Nephron progenitor cell (in vitro differentiated cells): ENCODE measurements at places on chromosomes 1 and 21.

GRCh38 chr1:42348498-42348897 lies 13.5 kb upstream of the FOXJ3 start:
- no peak for DNase-seq

DNA sequence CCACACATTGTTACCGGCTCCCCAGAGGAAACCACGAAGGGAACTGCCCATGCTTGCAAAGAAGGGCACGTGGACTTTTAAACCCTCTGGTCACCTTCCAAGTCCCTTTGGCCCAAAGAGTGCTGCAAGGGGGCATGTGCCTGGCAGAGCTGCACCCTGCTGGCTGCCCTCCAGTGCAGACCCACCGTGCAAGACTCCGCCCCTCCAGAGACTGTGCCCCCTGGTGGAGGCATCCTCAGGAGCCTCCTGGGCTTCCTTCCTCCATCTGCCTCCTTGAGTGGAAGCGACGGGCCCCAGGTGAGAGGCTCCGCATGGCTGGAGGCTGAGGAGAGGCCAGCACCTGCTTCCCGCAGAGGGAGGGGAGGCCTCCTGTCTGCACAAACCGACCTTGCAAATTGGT lies 100.6 kb downstream of the CRYAA start:
- no peak for DNase-seq

DNA sequence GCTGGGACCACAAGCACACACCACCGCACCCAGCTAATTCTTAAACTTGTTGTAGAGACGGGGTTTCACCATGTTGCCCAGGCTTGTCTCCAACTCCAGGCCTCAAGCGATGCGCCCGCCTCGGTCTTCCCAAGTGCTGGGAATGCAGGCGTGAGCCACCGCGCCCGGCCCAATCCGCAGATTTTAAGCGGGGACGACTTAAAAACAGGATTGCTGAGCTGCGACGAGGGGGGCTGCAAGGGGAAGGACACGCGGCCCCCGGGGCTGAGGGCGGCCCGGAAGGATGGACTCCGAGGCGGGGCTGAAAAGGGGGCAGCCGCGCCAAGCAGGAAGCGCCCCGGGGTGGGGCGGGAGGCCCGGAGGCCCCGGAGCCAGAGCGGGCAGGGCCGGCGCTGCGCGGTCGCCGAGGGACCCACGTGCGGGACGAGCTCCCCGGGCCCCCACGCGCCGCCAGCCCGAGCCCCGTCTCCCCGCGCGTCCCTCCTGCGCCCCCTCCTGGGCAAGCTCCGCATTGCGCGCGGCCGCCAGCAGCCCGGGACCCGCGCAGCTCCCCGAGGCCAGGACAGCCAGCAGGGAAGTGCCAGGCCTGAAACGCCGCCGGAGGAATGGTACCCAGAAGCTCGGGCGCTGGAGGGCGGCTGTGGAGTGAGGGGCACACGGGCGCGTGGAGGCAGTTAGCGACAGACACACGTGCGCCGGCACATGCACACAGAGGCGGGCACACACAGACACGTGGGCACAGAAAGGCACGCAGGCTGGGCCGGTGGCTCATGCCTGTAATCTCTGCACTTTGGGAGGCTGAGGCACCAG lies 5.5 kb upstream of the PRKCZ start:
- DNase-seq, result peak; percentile 92

DNA sequence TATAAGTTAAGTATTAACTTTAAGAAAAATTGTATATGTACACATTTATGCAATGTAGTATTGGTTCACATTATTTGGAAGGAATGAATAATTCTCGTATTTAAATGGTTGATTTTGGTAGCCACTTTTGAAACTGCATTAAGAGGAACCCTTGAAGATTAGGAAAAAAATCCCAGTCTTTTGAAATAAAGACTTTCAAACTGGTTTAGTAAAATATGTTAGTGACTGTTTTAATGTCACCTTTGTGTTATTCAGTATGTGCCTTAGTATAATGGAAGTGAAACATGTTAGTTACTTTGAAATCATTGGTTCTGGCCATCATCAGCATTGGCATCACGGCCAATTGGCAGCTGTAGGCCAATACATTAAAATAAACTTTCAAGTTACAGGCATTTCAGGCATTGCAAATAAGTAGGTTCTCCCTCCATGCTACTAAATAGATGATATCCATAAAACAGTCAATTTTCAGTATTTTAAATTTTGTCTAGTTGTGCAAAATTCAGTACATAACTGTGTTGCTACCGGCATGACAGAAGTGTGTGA lies 4.4 kb downstream of the MIER1 start:
- no peak for DNase-seq

- no peak for DNase-seq
These were observed 114.7 kb downstream of the DMRTB1 start for GRCh38 chr1:53573931-53574330.

- no peak for DNase-seq
These were observed 6.1 kb upstream of the MASP2 start for GRCh38 chr1:11052839-11053757.

DNA sequence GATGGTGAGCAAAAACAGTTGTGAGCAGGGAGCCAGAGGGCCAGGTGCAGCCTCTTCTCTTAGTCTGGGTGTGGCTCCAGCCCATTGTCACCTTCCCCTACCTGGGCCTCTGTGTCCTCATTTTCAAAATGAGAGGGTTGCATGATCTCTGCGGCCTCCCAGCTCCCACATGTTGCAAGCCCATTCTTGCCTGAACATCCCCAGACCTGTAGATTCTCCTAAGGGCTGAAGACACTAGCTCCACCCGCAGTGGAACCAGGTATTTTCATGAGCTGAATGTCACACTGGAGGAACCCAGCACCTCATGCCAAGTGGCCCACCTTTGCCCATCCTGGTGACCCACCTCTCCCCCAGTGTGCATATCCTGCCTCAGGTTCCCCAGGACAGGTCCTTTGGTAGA lies 12.3 kb downstream of the IKBKE start:
- no peak for DNase-seq

GRCh38 chr1:7558041-7558461 lies 213.0 kb upstream of the VAMP3 start:
- peak; percentile 29 for DNase-seq

GRCh38 chr1:223621312-223621734 lies 44.2 kb downstream of the CAPN8 start:
- no peak for DNase-seq

DNA sequence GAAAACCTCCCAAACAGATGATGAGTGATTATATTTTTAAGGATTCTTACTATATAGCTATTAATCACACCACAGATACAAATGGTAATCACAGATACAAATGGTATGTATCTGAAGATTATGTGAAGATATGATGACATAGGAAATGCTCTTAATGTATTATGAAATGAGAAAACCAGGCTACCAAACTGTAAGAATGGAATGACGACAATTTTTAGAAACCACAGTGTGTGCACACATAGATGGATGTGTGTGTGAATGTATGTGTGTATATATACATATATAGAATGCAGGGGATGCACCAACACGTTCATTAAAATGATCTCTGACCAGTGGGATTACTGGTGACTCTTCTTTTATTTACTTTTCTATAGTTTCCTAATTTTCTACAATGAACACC lies 21.5 kb upstream of the ENAH start:
- DNase-seq, result no peak

DNA sequence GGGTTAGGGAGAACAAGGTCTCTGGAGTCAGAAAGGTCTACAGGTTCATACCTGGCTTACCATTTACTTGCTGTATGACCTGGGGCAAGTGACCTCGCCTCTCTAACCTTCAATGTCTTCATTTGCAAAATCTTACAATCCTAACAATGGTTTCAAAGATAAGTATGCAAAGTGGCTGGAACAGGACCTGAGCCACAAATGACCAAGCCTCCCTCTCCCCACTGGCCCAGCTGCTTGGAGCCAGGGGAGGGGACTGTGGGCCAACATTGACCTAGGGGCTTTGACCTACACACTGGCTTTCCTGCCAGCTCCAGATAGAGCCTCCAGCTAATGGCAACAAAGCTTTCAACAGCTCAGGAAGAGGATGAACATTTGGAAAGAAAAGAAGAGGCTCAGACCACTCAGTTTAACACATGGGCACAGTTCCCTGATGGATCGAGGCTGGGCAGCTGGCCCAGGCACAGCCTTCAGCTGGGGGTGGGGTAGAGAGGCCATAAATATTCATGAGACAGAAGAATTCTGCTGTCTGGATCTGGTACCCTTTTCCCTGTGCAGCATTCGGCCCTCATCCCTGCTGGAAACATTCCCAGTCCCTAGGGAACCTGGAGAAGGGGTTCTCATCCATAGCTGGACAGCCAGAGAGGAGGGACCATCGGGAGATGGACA lies 12.9 kb downstream of the PTAFR start:
- DNase-seq, result no peak

GRCh38 chr1:49026230-49026811 lies 249.6 kb upstream of the BEND5 start:
- DNase-seq, result no peak

- peak; percentile 53 for DNase-seq
These were observed 164.4 kb downstream of the DYRK1A start for GRCh38 chr21:37530901-37531351.

DNA sequence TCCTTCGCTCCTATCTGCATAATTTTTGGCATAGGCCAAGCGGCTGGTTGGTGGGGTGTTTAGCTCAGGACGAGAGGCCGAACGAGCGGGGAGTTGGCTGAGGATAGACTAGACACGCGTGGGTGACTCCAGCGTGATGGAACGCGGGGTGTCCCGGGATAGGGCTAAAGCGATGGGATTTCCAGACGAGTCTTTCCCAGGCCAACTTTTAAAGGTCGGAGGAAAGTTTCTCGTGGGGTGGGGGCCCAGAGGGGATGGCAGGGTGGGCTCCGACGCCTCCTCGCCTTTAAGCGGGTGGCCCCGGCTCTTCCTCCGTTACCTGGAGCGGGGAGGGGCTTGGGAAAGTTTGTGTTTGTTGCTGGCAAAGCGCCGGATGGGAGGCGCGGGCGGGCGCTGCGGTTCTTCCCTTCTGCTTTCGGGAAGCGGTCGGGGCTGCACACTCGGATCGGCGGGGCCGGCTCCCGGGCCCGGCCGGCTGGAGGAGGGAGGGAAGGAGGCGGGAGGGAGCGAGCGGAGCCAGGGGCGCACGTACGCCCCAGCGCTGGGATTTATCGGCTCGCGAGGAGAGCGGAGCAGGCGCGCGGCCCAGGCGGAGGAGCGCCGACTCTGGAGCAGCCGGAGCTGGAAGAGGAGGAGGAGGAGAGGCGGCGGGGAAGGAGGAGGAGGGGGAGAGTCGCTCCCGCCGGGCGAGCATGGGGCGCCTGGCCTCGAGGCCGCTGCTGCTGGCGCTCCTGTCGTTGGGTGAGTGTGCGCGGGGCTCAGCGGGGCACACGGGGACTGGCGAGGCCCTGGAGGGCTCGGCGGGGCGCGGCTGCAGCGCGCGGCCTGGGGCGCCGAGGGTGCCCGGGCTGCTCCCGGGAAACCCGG lies at the start of gene PTGFRN:
TSS of gene PTGFRN (plus strand) at position 405 of the 867 bp plus-strand sequence. CDS start at position 693, 288 bp downstream.
- peak; percentile 79 for DNase-seq

DNA sequence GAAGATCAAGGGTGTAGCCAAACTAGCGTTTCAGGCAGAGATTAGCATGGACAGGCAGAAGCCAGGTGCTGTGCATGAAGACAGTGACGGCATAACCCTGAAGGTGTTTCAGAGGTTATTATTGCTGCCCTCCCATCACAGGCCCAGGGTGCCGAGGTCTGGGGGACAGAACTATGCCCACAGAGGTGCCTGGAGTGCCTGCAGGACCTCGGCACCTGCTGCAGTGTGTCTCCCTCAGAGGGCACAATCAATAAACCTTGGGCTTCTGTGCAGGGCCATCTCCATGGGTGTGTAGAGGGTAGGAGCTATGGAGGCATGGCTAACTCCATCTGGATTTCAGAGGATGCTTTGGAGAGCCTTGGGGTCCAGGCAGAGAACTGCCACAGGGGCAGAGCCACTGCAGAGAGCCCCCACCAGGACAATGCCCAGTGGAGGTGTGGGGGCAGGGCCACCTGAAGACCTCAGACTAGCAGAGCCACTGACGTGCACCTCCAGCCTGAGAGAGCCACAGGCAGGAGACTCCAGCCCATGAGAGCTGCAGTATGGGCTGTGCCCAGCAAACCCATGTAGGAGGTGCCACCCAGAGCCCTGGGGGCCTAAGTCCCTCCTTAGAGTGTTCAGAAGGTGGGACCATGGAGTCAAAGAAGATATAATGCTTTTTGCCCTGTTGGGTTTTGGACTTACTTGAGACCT lies 5.7 kb upstream of the ABCG1 start:
- no peak for DNase-seq

DNA sequence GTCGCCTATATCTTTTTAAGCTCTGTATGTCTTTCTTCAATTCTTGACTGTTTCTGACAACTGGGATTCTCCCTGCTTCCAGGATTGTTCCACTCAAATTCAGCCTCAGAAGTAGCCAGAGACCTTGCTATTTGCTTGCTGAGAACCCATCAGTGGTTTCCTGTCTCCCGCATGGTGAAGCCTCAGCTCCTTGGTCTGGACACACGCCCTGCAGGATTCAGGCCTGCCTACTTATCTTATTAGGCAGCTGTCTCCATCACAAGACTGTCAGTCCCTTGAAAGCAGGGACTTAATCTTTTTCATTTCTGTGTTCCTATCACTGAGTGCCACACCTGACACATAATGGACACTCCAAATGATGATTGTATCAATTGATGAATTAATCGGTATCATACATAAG lies 175.3 kb downstream of the PLPP3 start:
- no peak for DNase-seq

DNA sequence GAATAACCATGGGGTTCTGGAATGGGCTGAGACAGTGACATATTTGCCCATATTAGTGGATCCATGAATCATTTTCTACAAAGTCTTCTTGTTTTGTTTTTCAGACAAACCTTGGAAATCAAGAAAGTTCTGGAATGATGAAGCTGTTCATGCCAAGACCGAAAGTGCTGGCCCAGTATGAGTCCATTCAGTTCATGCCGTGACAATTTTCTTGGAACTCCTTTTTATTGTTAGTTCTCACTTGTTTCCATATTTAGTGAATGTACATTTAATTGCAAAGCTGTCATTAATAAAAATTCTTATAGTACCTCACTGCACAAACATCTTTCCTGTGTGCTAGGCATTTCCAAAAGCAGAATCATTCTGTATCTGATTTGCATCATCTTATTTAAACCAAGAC lies 100.6 kb upstream of the KCNJ15 start:
- no peak for DNase-seq

DNA sequence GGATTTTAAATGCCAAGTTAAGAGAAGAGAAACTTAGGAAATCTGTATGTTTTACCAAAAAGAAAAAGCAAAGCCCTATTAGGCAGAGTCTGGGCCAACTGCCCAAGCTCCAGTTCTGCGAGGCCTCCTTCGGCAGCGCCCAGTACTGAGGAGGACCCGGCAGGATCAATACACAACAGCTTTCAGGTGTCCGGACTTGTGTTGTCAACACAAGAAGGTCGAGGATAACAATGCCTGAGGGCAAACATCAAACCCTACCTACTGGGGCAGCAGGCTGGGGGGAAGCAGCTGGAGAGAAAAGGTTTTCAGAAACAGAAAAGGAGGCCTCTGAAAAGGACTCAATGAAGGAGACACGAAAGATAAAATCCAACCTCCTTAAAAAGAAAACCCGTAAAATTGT lies 98.1 kb upstream of the GJB5 start:
- no peak for DNase-seq
